Activated naive CD4-positive, alpha-beta T cell treated with anti-CD3 and anti-CD28 coated beads, Interleukin-2, amount 50 U/mL, for 72 hours (primary cell): ENCODE measurements at places on chromosomes 13 and 19. TPM values are rescaled to one million over a fixed set of nuclear protein-coding genes. Genes with fewer than 3 reads are reported as not detected.
A peak's percentile ranks its signal among the peaks of the same experiment; 100 is the strongest.

GRCh38 chr19:9935506-9936325, 599 bp downstream of the OLFM2 start:
- no peak for DNase-seq

GRCh38 chr19:17968362-17968761, 1.5 kb downstream of the KCNN1 start:
- no peak for DNase-seq

GRCh38 chr13:107534548-107534947, 680.8 kb downstream of the LIG4 start:
- no peak for DNase-seq

- DNase-seq, result no peak
Measured at GRCh38 chr13:94382517-94382916, 97.0 kb downstream of the DCT start.

- DNase-seq, result no peak
Measured at GRCh38 chr13:87207280-87208003, 463.7 kb upstream of the SLITRK5 start.

DNA sequence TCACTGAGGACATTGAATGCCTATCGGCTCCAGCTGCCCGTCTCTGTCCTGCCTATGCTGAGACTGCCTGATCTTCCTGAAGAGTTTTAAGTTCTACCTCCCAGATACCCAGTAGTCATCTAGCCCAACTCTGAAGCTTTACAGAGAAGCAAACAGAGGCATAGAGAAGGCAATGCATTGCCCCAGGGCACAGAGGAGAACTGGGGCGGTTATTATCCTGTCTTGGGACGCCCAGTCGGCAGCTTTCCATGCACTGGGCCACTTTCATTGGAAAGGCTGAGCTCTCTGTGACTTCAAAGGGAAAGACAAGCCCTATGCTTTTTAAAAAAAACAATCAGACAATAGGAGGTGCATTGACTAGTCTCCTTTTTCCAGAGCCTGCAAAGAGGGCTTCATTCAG, 71.6 kb downstream of the HSPH1 start:
- no peak for DNase-seq

- DNase-seq, result no peak
Measured at GRCh38 chr19:15293781-15294491, 38.4 kb downstream of the BRD4 start.

GRCh38 chr19:1997353-1998233, 17.9 kb downstream of the BTBD2 start:
- no peak for DNase-seq

GRCh38 chr13:38947054-38947453, 43.6 kb downstream of the STOML3 start:
- no peak for DNase-seq

DNA sequence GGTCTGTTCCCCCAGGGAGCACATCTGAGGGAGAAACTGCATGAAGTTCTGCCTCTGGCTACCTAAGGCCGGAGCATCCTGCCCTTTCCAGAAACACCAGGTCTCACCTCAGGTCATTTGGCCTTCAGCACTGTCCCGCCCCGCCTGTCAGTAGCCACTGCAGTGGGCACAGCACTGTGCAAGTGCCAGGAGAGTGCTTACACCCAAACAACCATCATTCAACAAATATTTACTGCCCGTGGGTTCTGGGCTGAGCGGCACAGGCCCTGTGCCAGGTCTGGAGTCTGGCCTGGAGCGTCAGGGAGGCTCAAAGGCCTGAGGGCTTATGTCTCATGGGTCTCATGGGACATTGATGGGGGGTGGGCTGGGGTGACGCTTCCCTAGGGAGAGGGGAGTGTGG, 2.8 kb downstream of the USF2 start:
- DNase-seq, result no peak

GRCh38 chr13:36981156-36981743, 17.9 kb downstream of the ALG5 start:
- DNase-seq, result no peak

GRCh38 chr19:43700395-43701000, 15.4 kb upstream of the IRGC start:
- no peak for DNase-seq

DNA sequence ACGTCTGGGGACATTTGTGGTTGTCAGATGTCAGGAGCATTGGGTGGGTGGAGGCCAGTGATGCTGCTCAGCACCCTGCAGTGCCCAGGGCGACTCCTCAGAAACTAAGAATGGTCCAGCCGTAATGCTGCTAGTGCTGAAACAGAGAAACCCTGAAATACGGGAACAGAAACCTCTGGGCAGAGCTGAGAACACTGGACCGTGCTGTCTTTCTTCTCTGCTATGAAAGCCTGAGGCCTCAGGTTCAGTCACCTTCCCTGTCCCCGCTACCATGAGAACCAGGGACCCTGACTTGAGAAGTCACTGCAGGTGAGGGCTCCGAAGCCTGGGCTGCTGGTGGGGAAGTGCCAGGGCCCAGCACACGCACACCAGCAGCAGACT, 13.4 kb downstream of the CAPS start:
- no peak for DNase-seq

DNA sequence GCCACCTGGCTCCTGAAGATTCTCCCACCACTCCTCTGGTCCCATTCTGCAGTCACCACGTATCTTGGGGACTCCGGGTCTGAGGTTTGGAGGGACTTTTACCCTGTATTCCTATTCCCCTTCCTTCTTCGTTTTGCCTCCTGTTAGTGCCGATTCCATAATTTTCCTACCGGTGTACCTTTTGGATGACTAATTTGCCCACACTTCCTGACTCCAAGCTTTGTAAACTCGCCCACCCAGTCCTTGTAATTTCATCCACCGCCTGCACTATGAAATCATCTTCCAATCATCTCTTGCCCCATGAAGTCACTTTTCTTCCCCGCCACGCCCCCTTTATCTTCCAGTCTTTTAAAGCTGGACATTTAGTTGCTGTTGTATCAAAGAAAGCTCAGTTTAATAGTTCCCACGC, 572 bp downstream of the UCHL3 start:
- peak; percentile 13 for DNase-seq

GRCh38 chr13:46620471-46620870, 67.5 kb downstream of the LRCH1 start:
- no peak for DNase-seq

- no peak for DNase-seq
Measured at GRCh38 chr19:28785971-28786370, 427.0 kb downstream of the UQCRFS1 start.

The ZNF784 gene
- 3.9 TPM for total RNA-seq

The METTL21C gene
- total RNA-seq, result not detected

The CCL25 gene
- not detected for total RNA-seq

The ANKRD24 gene
- total RNA-seq, result 1.7 TPM
